ENCODE measurements at places on chromosomes 4 and X.

GRCh38 chr4:3193531-3194203, 55.3 kb upstream of the MSANTD1 start:
- DNase-seq: peak; percentile 43

GRCh38 chr4:91359041-91360031, 944.4 kb upstream of the GRID2 start:
- no peak for DNase-seq

GRCh38 chrX:15207994-15208393, 61.9 kb downstream of the ASB9 start:
- no peak for DNase-seq

- no peak for DNase-seq
Measured at GRCh38 chr4:105838082-105838481, 57.2 kb upstream of the NPNT start.

GRCh38 chr4:165369522-165369921, 9.3 kb upstream of the CPE start:
- no peak for DNase-seq

DNA sequence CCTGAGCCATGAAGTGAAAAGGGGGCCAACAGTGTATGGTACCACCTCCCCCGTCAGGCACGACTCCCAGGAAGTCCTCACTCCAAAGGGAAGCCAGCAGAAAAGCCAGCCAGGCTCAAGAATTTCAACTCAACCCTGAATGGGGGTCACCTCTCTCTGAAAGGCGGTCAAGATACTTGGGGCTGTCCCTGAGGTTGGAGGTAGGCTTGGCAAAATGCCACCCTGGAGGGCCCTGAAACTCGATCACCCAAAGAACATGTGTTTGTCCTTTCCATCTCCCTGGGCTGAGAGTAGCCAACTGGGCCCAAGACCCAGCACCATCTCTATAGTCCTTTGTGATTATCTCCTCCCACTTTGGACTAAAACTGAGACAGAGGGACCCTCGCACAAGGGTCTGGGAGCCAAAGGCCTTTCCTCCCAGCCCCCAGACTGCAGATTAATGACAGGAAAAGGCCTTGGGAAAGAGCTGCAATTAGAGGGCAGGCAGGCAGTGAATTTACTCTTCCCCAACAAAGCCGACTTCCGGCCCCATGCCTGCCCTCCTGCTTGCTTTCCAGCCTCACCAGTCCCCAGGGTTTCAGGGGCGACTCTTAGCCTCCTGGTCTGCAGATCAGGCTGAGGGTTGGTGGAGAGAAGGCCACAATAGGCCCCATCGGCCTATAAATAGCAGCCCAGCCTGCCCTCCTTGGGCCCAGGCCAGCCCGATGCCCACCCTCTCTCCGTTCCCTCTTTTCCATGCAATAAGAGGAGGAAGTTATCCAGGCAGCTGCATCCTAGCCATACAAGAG, 5.6 kb downstream of the SASH3 start:
- DNase-seq: no peak

GRCh38 chrX:24728530-24728929, 34.8 kb downstream of the POLA1 start:
- DNase-seq: no peak

- DNase-seq: no peak
Measured at GRCh38 chr4:17807446-17807845, 3.1 kb downstream of the DCAF16 start.

GRCh38 chr4:181676546-181676945, 566.7 kb upstream of the TENM3 start:
- DNase-seq: no peak

Measured in Kasumi-1 (cell line).